ENCODE measurements at places on chromosomes 5 and 9. TPM values are rescaled to one million over a fixed set of nuclear protein-coding genes. Genes with fewer than 3 reads are reported as not detected.

GRCh38 chr5:103487218-103487617, 75.4 kb downstream of the NUDT12 start:
- H3K4me1 ChIP-seq, result no peaks in the 10 kb centered on the region
- H3K27me3 ChIP-seq, result peaks cover 1% of the 10 kb centered on the region
- H3K4me3 ChIP-seq, result no peak overlapping the region
- no peak overlapping the region for H3K27ac ChIP-seq

- no peak for DNase-seq
- H3K27me3 ChIP-seq, result peaks cover 14% of the 10 kb centered on the region
- H3K4me1 ChIP-seq, result no peaks in the 10 kb centered on the region
- H3K36me3 ChIP-seq, result no peaks in the 10 kb centered on the region
Observed at GRCh38 chr5:96187309-96188027, 225.8 kb upstream of the ELL2 start.

The MORN5 gene
- not detected for total RNA-seq

The KLHL3 gene
- total RNA-seq, result 16.3 TPM

The GBGT1 gene
- 4.0 TPM for total RNA-seq
